SIG-M5 (cell line): ENCODE measurements at places on chromosomes 7 and 10.

GRCh38 chr10:31584098-31584631 is 265.1 kb downstream of the ZEB1 start:
- no peak for DNase-seq

- DNase-seq: no peak
Measured at GRCh38 chr7:132298790-132299189, 277.5 kb downstream of the PLXNA4 start.

DNA sequence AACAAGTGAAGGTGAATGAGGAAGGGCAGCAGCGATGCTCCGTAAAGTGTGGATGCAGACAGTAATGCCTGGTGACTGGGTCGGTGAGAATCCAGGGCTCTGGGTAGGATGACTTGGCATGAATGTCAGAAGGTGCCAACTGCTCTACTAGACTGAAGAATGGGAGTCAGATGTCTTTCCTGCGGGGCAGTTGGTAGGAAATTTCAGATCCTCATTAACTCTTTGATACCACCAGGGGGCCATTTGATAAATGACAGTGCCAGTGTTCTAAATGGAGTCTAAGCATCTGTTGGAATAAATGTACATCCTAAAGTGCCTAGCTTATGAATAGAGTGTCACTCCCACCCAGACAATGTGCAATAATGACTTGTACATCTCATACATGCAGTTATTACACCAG is 462.0 kb downstream of the GRM8 start:
- no peak for DNase-seq

- no peak for DNase-seq
Measured at GRCh38 chr7:133300811-133301210, 47.9 kb downstream of the EXOC4 start.

DNA sequence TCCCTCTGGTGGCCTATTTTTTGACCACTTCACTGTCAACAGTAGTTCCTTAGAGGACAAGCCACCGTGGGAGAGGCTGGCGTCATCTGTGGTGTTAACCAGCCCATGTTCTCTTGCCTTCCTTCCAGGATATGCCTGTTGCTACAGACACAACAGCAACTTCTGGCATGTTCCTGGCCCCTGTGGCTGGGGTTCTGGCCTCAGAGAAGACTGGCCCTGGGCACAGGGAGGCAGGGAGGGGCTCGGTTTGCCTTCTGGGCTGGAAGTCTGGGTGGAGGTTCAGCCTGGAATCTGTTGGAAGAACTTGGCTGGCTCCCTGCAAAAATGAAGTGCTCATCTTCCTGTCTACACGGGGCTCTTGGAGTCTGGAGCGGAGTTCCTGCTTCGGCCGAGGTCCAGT is 25.7 kb downstream of the GOLGA7B start:
- DNase-seq: no peak

DNA sequence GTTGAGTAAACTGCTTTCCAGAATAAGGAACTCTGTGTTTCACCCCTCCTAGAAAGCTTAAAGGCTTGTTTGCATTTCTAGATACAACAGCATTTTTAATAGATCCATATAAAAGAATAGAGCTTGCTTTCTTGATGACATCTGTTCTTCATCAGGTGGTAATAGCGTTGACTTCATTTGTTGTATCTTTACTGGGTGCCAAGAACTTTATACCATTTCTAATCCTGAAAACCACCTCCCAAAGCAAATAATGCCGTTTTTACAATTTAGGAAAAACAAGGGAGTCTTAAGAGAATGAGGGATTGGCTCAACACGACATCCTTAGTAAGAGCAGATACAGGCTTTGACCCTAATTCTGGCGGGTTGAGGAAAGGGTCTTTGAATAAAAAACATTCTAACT is 993.4 kb downstream of the TYW1 start:
- no peak for DNase-seq

GRCh38 chr10:239109-239508 is 103.9 kb downstream of the ZMYND11 start:
- DNase-seq: no peak
